ENCODE measurements at places on chromosomes 1 and 21.

- peak; percentile 74 for DNase-seq
These were observed 23.2 kb upstream of the ZNF648 start for GRCh38 chr1:182084487-182085316.

DNA sequence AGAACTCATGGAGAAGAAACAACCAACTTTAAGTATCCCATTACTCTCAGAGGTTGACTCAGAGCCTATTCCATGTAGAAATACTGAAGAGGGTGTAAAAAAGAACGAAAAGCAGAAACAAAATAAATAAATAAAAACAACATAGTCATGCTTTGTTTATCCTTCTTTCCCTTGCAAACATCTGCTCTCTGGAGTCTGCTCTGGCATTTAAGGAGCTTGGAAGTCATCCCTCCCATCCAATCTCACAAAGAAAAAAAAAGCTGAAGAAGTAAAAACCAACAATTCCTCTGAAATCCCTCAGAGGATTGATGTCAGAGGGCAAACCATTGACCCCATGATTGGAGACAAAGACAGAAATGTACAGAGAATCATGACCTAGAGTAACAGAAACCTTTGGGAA, 302.6 kb upstream of the GREM2 start:
- DNase-seq, result no peak

DNA sequence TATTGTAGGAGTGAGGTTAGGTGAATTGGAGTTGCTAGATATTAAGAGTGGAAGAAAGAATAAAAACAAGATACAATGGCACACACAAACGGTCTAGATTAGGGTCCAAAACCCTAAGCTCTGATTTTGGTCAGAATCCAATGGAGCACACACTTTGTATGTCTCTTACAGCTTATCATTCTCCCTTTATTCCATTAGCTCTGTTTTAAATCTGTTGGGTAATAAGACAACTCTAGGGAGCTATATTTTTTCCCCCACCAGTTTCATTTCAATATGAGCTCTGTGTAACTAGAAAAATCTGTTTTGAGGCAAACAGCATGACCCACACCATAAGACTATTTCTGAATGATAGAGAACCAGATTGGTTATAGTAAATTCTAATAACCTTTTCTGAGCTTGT, 465.6 kb downstream of the ADGRL2 start:
- DNase-seq, result no peak

DNA sequence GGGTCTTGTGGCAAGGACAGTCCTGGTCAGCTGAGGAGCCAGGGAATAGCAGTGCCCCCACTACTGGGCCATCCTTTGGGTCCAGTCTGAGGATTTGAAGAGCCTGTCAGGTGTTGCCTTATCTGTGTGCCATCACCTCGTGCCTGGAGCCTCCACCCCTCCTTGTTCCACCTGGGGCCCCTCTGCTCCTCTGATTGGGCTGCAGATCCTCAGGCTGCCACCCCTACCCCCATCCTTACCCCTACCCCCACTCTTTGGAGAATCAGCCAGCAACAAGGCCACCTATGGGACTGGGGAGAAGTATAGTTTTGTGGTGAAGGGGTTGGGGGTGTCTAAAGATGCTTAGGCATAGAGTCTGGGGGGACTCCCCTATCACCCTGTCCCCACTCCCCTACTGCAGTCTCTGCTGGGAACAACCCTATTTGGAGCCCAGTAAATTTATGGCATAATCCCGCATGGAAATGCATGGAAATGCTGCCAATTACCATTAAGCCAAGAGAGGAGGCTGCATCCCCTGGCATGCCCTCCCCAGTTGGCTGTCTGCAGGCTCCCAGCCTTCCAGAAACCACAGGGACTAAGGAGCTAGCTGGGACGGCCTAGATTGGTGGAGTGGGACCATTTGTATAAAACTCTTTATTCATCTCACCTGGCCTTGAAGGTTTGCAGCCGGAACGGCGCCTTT, 142.7 kb upstream of the CSF3R start:
- DNase-seq, result no peak

DNA sequence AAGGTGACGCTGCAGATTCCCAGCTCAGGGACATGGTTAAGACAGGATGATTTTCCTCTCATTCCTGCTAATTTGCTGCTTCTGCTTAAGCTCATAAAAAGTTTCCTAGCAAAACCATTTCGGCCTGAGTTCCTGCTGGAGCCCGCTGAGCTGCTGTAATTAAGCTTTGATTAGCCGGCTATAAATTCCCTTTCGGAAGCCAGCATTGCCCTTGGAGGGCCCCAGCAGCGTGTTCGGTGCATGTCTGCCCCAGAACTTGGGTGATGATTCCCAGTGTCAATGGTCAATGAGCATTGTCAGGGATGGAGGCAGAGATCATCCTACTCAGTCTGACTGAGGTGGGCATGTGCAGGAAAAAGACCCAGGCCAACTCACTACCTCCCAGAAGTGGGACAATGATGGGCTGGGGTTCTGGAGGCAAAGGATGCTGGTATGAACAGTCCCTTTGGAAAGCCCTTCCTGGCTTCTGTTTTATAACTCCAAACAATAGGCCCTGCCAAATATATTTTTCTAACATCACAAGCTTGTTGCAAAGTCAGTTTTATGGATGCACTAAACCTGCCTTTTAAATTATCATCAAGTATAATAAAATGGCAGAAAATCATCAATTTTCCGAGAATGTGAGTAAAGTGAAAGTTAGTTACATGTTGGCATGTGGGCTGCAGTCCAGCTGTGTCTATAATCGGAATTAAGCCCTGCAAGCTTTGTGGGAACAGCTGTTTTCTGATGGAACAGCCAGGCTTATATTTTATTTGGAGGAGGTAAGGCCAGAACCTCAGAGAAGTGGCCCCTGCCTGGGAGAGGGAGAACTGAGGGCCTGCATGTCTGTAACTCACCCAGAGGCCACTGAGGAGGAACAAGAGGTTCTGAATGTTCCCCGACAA, 257.1 kb downstream of the GRIK3 start:
- no peak for DNase-seq

DNA sequence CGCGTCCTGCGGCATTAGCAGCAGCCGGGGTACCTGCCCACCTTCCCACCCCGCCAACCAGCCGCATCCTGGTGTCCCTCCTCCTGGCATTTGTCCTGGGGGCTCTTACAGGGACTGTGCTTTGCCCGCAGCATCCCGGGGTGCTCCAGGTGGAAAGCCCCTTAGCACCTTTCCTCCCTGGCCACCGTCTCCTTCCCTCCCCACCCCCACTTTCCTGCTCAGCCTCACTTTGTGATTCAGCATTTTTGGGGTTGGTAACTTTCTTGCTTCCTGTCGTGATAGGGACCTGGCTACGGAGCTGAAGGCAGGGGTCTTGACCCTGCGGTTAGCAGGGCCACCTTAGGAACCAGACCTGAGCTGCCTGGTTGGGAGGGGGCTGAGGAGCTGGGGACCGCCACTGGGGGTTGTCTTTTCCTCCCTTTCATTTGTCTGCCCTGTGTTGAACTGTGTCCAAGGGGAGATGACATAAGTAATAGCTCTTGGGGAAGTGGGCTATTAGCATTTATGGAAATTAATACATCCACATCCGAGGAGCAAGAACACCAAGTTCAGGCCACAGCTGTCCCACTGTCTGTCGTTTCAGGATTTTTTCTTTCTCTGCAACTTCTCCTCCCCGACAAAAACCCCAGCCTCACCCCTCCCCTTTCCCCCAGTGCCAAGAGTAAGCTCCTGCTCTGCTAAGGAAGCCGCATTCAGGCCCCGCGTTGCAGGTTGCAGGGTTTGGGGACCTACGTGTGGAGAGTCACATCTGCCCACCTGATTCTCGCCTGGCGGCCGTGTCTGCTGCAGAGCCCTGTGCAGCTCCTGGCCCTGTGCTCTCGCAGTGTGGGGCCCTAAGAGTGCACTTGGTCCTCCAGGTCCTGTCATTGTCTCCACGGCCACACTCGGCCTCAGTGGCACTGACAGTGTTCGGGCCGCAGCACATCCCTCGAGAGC, 1.6 kb upstream of the NPHP4 start:
- no peak for DNase-seq

GRCh38 chr1:1020000-1020404, at the start of gene AGRN:
AGRN (plus strand) TSS chr1:1020120; CDS start chr1:1020173, 53 bp downstream.
- peak; percentile 40 for DNase-seq

DNA sequence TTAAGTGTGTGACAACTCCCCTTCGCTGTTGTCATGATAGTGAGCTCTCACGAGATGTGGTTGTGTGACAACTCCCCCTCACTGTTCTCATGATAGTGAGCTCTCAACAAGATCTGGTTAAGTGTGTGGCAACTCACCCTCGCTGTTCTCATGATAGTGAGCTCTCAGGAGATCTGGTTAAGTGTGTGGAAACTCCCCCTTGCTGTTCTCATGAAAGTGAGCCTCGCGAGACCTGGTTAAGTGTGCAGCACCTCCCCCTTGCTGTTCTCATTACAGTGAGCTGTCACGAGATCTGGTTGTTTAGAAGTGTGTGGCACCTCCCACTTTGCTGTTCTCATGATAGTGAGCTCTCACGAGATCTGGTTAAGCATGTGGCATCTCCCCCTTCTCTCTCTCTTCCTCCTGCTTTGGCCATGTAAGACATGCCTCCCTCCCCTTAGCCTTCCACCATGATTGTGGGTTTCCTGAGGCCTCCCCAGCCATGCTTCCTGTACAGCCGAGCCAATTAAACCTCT, 25.1 kb upstream of the LSS start:
- no peak for DNase-seq

Data from hippocampal formation (tissue), 2 donors.